ENCODE measurements at places on chromosomes 13 and 19.

DNA sequence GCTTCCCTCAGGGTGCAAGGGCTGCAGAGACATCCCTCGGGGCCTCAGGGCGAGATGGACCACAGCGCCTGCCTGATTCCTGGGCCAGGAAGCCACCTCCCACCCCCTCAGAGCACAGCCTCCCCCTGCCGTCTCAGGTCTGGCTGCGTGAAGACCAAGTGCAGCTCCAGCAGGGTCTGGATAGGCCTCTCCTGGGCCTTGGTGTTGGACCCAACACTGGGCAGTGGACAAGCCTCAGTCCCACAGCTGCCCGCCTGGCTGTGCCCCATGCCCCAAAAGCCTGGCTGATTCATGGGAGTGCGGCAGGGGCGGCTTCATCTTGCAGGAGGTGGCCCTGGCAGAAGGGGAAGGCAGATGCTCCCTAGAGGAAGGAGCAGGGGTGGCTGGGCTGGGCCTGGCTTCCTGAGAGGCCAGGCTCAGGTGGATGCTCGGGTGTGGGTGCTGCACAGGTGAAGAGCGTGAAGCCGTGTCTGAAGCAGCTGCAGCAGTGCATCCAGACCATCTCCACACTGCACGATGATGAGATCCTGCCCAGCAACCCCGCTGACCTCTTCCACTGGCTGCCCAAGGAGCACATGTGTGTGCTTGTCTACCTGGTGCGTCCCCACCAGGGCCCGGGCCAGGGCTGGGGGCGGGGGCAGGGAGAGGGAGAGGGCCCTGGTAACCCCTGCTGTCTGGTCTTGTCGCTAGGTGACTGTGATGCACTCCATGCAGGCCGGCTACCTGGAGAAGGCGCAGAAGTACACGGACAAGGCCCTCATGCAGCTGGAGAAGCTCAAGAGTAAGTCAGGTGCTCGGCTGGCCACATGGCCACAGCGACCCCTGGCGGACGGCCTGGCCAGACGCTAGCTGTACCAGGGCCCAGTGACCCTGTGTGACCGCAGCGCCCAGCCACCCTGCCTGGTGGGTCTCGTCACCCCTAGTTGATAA, 21.7 kb downstream of the MAU2 start:
- peak; percentile 60 for DNase-seq

DNA sequence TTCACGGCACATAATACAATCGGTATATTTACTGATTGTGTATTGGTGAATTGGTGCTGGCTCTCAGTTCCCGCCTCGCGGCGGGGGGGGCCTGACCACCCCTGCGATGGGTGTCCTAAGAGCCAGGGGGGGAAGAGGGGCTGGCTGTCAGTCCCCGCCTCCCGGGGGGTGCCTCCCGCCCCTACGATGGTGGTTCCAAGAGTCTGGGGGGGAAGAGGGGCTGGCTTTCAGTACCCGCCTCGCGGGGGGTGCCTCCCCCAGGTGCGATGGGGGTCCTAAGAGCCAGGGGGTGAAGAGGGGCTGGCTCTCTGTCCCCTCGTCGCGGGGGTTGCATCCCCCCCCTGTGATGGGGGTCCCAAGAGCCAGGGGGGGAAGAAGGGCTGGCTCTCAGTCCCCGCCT, 2321.8 kb upstream of the PCDH20 start:
- DNase-seq = no peak

GRCh38 chr19:9848762-9849161, 13.6 kb downstream of the PIN1 start:
- no peak for DNase-seq

GRCh38 chr13:99572921-99573320, 71.6 kb downstream of the TM9SF2 start:
- no peak for DNase-seq

DNA sequence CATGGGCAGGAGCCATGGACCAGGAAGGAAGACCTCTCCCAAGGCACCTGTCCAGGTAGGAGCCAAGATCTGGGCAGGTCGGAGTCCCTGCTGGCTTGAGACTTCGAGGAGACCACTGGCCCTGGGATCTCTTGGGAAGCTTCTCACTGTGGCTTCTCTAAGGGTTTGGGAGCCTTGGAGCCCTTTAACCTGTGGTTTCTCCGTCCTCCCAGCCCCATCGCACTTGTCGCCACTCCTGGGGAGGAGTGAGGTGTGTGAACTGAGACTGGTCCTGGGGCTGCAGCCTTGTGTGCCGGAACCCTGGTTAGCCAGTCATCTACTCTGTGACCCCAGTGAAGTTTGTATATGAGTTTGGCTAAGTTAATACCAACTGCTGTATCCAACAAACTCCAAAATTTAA, 8.2 kb downstream of the ZNF805 start:
- DNase-seq = no peak

GRCh38 chr13:28357247-28357825, 137.6 kb downstream of the FLT1 start:
- DNase-seq = no peak

- no peak for DNase-seq
Observed at GRCh38 chr19:22622901-22623840, 11.0 kb upstream of the ZNF492 start.

- no peak for DNase-seq
Observed at GRCh38 chr13:108958013-108958376, 328.6 kb downstream of the MYO16 start.

GRCh38 chr19:7787141-7787540, 24.1 kb downstream of the CLEC4M start:
- DNase-seq = no peak
